ENCODE measurements at places on chromosomes 2 and 18. TPM values are rescaled to one million over a fixed set of nuclear protein-coding genes. Genes with fewer than 3 reads are reported as not detected.

PIEZO2 gene
- total RNA-seq = 0.12 TPM

ASNSD1 gene
- total RNA-seq = 77.4 TPM

AQP12B gene
- not detected for total RNA-seq

TEKT4 gene
- total RNA-seq = not detected

DSC2 gene
- total RNA-seq = under 0.01 TPM

POTEC gene
- total RNA-seq = not detected

HOXD13 gene
- total RNA-seq = 7.5 TPM

MEP1B gene
- not detected for total RNA-seq

VIL1 gene
- 0.12 TPM for total RNA-seq

MPP4 gene
- 2.0 TPM for total RNA-seq

SCTR gene
- total RNA-seq = not detected

IFT172 gene
- total RNA-seq = 40.7 TPM

C18orf54 gene
- 10.2 TPM for total RNA-seq

CDH2 gene
- 107 TPM for total RNA-seq

NUP35 gene
- 23.1 TPM for total RNA-seq

CD207 gene
- total RNA-seq = not detected

YIPF4 gene
- total RNA-seq = 26.0 TPM

FOSL2 gene
- total RNA-seq = 33.3 TPM

TANC1 gene
- total RNA-seq = 27.7 TPM

IGFBP5 gene
- 731 TPM for total RNA-seq

CFAP65 gene
- total RNA-seq = not detected

RNF125 gene
- 0.50 TPM for total RNA-seq

SCYGR4 gene
- total RNA-seq = not detected

Measured in uterine smooth muscle cell (primary cell).